ENCODE measurements at places on chromosomes 16 and 17. TPM values are rescaled to one million over a fixed set of nuclear protein-coding genes. Genes with fewer than 3 reads are reported as not detected.
A peak's percentile ranks its signal among the peaks of the same experiment; 100 is the strongest.

Gene WSCD1
- total RNA-seq, result 0.07 TPM

DNA sequence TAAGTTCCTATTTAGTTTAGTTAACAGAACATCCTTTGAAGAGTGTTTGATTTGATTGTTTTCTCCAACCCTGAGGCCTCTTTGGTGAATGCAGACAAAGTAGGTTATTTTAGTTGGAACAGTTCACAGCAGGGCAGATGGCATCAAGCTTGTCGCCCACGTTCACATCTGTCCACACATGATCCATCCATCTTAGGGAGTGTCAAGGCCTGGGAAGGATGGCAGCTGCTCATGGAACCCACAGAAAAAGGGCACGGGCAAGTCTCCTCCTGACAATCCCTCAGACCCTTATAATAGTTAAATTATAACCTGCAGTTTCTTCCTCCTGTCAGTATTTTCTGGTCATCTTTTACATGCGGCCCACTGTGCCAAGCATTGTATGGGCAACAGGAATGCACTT, 60.2 kb downstream of the KNOP1 start:
- no peak for DNase-seq

DNA sequence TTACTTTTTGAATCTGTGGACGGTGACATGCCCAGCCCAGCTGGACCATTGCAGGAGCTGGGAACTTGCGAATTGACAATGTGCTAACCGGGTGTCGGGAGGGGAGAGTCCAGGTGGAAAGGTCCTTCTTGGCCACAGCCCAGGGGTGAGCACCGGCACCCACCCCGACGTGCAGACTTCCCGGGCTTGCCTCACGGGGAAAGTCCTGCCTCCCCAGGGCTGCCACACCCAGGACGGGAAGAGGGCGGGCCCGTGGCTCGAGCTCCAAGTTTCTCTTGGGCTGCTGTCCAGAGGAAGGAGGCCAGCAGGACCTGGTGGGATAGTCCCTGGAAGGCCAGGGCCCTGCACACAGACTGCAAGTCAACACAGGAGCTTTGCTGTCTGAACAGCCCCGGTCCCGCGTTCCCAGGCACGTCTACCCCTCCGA, 17.7 kb downstream of the CARD14 start:
- DNase-seq, result no peak

- no peak for DNase-seq
Observed at GRCh38 chr16:73891129-73891542, 405.5 kb upstream of the PSMD7 start.

DNA sequence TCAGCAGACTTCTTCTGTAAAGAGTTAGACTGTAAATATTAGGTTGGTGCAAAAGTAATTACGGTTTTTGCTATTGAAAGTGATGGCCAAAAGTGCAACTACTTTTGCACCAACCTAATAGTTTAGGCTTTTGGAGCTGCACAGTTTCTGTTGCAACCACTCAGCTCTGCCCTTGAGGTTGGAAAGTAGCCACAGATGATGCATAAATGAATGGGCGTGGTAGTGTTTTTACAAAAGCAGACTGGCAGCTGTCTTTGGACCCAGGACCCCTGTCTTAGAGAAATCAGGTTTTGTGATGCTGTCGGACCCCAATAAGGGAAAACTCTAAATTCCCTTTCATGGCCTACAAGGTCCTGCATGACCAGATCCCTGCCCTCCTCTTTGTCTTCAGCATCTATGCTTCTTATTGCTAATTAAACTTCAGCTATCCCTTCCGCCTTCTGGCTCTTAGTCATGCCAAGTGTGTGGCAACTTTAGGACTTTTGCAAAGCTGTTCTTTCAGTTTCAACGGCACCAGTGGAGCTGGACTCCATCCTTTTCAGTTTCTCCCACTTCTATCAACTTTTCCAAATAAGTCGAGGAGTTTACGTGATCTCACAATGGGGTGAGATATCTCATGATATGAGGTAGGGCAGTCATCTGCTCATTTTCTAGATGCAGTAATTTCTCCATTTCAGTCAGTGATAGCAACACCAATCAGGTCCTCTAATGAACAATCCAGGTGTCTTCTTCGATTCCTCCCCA, 232.3 kb downstream of the XYLT1 start:
- DNase-seq, result no peak

DNA sequence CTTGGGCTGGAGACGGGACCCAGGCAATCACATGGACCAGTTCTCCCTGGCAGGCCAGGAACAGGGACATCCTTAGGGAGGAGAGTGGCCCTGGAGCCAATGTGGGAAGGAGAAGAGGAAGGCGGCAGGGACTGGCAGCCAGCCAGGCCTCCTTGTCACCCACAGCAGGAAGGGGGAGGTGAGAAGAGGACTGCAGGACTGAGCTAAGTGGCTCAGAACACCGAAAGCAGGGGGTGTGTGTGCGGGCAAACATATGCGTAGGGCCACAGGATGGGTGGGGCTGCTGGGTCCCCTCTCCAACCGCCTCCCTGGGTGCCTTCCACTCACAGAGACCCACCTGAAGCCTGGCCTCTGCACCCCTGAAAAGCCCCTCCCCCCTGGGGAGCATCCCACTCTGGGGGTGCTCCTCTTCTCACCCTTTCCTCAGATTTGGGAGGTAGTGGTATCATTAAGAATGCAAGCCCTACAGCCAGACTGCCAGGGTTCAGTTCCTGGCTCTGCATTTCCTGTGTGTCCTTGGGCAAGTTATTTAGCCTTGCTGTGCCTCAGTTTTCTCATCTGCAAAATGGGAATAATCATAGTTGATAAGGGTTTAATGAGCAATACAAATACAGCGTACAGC, 8.1 kb downstream of the PNMT start:
- DNase-seq, result peak; percentile 33
